ENCODE measurements at places on chromosomes 7 and 10. TPM values are rescaled to one million over a fixed set of nuclear protein-coding genes. Genes with fewer than 3 reads are reported as not detected.
A peak's percentile ranks its signal among the peaks of the same experiment; 100 is the strongest.

DNA sequence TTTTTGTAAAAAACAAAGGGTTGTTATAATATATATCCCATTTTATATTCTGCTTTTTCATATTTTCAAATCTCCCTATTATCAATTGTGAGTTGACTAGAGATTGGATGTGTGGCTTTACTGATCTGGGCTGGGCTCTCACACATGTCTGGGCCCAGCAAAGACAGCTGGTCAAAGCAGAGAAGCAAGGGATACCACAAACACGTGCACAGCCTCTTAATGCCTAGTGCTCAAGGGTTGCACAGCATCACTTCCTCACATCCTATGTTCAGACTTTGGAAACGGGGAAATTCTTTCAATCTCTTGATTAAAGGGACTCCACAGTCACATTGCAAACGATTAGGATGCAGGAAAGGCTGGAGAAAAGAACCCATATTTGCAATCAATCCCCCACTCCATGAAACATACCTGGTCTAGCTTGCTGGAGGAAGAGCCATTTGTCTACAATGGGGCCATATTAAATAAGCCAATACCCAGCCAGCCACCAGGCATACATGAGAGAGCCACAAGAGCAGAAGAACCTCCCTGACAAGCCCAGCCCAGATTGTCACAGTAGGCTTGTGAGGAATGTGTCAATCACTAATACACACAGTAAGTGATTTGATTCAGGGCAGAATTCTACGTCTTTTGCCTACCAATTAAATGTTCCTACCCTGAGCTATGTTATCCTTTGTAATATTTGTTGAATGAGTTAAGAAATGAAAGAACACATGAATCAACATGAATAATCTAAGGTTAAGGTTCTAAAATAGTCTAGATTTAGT lies 431.2 kb downstream of the TNS3 start:
- no peak for DNase-seq

GRCh38 chr7:104873401-104873800 lies 140.6 kb upstream of the KMT2E start:
- DNase-seq, result no peak

DNA sequence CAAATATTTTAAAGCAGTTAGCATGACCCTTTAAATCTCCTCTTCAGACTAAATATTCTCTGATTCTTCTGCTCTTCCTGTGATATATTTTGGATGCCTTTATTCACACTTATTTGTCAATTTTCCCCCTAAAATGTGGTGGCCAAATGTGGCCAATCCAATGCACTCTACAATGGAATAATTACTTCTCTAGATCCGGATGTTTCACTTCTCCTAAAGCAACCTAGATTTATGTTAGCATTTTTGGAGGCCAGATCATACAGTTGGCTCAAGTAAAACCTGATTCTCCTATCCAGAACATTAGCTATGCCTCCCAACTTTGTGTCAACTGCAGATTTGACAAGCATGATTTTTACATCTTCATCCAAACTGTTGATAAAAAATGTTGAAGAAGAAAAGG lies 153.7 kb downstream of the CREB5 start:
- no peak for DNase-seq

DNA sequence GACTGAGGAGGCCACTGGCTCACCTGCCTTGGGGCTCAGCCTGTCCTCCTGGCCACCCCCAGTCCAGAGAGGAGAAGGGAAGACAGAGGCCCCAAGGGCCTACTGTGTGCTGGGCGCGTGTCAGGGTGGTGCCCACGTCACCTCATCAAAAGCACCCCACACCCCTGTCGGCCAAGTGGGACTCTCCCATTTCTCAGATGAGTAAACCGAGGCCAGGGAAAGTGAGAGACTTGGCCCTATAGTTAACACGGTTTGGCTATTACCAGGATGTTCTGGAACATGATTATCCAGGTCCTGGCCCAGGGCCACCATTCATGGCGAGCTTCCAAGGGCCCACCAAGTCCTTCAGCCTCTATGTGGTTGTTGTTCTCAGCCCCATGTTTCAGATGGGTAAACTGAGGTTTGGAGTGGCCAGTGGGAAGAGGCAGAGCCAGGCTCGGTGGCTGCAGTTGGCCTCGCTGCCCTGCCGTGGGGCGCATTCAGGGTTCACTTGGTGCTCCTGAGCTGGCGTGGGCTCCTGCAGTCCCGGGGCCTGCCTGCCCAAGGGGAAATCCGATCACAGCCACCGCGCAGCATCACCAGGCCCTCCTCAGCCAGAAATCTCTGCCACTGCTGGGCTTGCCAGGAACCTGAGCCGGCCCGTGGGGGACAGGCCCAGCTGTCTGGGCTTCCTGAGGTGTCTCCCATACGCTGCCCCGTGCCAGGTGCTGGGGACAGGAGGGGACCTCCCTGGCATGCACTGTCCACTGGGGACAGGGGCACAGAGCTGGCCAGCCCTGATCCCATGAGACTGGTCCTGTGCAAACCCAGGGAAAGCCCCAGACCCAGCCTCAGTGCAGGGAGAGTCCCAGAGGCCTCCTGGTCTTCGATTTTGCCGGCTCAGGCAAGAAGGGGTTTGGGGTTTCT lies 117.7 kb upstream of the TNRC18 start:
- DNase-seq, result no peak

- DNase-seq, result no peak
These were observed 19.1 kb downstream of the ZMYND11 start for GRCh38 chr10:154348-154747.

GRCh38 chr7:158280448-158281144 lies 307.0 kb downstream of the PTPRN2 start:
- no peak for DNase-seq

The SPOCK2 gene
- 1.9 TPM for total RNA-seq

The TDRD1 gene
- not detected for total RNA-seq

The AKR1C1 gene
- total RNA-seq, result 30.8 TPM

DNA sequence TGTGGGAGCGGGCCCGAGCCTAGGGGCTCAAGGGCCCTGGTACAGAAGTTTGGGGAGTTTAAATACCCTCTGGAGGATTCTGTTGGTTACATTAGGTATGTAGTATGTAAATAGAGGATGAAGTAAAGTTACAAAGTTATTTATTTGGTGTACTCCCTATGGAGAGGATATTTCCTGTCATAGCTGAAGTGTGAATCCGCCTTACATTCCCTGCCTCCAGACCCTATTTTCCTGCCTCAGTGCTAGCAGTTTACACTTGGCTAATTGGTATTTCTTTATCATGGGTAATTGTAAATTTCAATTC lies 60.6 kb upstream of the KLF14 start:
- DNase-seq, result no peak

The PDE1C gene
- total RNA-seq, result 0.13 TPM

The GIMAP2 gene
- 34.0 TPM for total RNA-seq

The WASHC2C gene
- total RNA-seq, result 24.5 TPM

The PNLIPRP2 gene
- not detected for total RNA-seq

The NDUFB8 gene
- 153 TPM for total RNA-seq

The VPS37D gene
- total RNA-seq, result 3.8 TPM

- peak; percentile 83 for DNase-seq
These were observed 118.1 kb downstream of the SEMA3D start for GRCh38 chr7:85068799-85069198.

The KIAA1217 gene
- total RNA-seq, result 9.1 TPM

GRCh38 chr10:126586128-126586527 lies 84.4 kb downstream of the C10orf90 start:
- no peak for DNase-seq

- DNase-seq, result no peak
These were observed 18.5 kb downstream of the PIK3CG start for GRCh38 chr7:106883456-106884026.

The FRMD4A gene
- total RNA-seq, result 16.3 TPM

DNA sequence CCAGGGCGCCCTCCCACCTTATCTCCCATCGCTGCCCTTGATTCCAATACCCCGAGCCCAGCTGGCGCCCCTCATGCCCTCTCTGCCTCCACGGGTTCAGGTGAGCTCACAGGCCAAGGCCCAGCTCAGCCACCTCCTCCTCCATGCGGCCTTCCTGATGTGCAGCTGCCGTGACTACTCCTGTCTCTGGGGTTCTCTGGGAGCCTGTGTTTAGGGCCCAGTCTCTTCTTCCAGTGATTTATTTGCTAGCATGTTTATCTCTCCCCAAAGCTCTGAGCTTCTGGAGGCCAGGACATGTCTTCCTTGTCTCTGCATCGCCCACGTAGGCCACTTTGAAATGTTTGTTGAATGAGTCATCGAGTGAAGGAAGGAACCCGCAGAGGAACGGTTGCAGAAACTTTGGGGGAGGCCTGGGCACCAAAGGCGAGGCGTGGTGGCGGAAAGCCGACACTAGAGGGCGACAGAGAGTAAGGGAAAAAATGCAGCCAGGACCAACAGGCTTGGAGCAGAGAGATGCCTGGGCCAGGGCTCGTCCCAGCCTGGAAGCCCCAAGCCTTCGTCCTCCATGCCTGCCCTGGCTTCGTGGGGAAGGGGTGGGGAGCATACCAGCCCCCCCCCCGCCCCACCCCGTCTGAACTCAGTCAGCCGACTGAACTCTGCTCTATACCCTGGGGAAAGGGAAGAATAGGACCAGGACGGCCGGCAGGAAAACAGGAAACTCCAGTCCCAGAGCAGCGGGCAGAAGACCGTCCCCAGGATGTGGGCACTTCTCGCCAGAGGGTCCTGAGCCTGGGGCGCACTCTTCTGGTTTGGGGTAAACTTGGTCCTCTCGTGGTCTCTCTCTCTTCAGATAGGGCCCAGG lies 10.9 kb upstream of the HSPB1 start:
- DNase-seq, result peak; percentile 98

DNA sequence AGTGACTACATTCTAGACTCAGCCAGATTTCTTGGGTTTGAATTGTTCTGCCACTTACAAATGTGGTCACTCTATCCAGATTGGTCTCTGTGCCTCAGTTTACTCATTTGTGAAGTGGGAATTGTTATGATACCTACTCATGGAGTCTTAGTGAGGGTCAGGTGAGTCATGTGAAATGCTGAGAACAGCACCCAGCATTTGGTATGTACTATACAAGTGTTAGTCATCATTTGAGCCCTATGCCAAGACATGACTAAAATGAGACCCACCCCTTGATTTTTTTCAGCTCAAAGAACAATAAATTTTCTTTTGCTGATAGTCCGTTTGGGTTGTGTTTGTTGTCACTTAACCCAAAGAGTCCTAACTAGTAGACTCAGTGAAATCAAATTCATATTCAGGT lies 92.8 kb downstream of the CHN2 start:
- DNase-seq, result no peak

DNA sequence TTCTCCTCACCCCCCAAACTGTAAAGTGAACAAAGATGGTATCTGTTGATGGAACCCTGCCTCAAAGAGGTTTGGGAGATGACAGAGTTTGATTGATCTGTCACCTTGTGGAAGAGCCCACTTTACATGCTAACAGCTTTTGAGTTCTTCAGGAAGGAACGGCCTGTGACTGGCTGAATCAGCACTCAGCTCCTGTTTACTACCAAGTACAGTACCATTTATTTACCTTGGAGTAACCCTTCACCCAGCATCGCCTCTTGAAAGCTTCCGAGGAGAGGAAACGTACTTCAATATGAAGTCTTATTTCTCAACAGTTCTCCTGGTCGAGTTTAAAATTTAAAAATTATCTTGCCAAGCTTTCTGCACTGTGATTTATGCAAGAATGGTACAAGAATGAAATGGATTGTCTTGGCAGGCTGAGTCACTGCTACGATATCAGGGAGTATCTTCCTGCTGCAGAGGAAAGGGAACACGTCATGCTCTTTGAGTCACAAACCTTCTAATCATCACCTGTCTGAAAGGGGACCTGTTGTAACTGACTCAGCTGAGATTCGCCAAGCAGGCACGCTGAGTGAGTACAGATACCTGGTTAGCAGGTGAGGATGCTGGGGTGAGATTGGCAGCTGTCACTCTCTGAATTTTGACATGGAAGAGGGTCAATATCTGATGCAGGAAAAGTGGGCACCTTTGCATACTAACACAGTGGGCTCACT lies 30.1 kb downstream of the KLF6 start:
- no peak for DNase-seq

GRCh38 chr10:28668363-28669226 lies 8.7 kb upstream of the BAMBI start:
- DNase-seq, result peak; percentile 29

- no peak for DNase-seq
These were observed 223.9 kb upstream of the GLI3 start for GRCh38 chr7:42460933-42461332.

GRCh38 chr7:132425942-132426341 lies 150.3 kb downstream of the PLXNA4 start:
- no peak for DNase-seq

GRCh38 chr7:42081671-42082070 lies 155.3 kb downstream of the GLI3 start:
- no peak for DNase-seq

GRCh38 chr10:5522913-5523560 lies 1.7 kb upstream of the CALML3 start:
- DNase-seq, result no peak

DNA sequence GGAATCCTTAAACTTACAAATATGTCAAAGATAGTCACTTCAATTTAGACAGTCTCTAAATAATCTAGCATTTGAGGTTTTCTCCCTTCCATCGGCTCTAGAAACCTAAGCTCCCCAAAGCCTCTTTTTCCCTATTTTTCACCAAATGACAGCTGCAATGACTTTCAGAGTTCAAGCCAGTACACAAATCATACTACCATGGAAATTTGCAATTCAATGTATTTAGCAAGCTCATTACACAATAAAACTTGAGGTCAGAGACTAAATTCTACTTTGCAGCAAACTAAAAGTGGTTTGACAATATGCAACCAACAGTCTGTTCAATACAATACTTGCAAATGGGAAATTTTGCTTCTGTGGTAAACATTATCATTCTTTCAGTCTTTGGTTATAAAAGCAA lies 80.3 kb downstream of the SKIDA1 start:
- DNase-seq, result no peak

GRCh38 chr7:157799076-157799685 lies 462.4 kb downstream of the DNAJB6 start:
- DNase-seq, result no peak

- no peak for DNase-seq
These were observed 182.8 kb upstream of the KAT6B start for GRCh38 chr10:74643596-74643975.

The MRC1 gene
- 250 TPM for total RNA-seq

The OR2A7 gene
- total RNA-seq, result under 0.01 TPM

The RGR gene
- total RNA-seq, result not detected

The ZNF804B gene
- not detected for total RNA-seq

GRCh38 chr10:106083572-106083971 lies 1080.9 kb downstream of the SORCS1 start:
- DNase-seq, result no peak

The CTAGE15 gene
- 0.13 TPM for total RNA-seq

DNA sequence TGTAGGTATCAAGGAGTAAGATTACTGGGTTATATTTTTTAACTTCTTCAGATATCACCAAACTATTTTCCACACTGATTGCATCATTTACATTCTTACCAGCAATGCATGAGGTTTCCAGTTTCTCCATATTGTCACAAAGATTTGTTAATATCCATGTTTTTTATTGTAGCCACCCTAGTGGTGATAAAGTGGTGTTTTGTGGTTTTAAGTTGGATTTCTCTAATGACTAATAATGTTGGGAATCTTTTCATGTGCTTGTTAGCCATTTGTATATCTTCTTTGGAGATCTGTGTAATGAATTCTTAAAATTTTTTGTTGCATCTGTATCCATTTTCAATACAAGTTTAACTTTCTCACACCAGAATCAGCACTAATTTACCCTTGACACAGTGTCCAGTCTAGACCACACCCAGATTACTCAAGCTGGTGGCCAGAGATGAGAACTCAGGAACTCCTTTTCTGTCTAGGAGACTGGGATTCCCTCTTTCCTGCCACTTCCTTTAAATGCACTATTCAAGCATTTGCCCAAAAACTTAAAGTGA lies 67.0 kb upstream of the PLXDC2 start:
- no peak for DNase-seq

GRCh38 chr7:28483112-28483511 lies 70.8 kb downstream of the CREB5 start:
- DNase-seq, result no peak

The C10orf105 gene
- not detected for total RNA-seq

GRCh38 chr7:23334482-23335056 lies 35.4 kb downstream of the MALSU1 start:
- DNase-seq, result peak; percentile 97
